ENCODE measurements at places on chromosomes 2 and 18.

GRCh38 chr2:172639823-172640222 lies 83.9 kb downstream of the PDK1 start:
- DNase-seq: peak; percentile 87

DNA sequence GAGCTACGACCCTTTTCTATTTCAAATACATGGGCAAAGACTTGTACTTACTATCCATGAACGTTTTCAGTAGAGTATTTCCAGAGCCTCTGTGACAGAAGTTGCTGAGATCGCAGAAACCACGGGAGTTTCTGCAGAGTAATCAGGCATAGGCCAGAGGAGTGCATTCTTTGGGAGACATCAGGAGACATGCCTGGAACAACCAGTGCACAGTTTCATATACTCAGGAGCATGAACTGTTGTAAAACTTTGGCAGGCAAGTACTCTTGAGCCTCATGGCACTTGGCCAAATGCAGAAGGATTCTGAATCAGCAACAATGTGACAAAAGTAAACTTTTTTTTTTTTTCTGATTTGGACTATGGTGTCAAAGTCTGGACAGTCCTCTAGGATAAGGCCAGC lies 307.1 kb downstream of the GRB14 start:
- peak; percentile 32 for DNase-seq

DNA sequence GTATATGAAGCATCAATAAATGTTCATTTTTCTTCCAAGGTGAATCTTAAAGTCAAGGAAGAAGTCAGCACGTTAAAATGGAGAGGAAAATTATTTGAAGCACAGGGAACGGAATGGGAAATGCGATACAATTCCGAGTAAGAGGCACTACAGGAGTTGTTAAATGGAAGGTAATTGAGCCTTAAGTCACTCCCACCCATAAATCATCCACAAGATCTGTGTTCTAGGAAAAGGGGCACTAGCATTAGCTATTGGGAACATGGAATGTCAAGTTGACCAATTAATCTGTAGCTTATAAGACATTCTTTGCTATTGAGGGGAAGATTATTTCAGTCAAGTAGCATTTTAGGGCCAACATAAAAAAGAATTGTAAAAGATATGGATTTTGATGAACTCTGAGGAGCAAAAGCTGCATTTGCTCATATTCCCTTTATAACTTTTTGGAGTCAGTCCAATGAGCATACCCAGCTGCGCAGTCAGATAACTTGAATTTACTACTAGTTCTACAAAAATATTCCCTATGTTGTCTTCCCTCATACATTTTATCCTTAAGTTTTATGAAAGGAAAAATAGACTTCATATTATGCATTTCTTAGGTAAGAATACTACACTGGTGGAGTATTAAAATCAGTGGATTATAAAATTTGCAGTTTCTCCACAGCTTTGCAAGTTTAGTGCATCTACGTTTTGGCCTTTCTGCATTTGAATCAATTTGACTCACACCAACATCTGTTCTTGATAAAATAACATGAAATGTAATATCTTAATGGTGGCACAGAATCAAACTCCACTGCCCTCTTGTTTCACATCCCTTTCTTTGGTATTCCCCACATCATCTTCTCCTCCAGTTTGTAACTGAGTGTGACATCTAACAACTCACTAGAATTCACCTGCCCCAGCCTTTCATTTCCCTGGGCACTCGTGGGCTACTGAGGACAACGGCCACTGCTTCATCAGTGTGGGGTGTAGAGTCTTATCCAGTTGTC lies 95.6 kb downstream of the SP3 start:
- DNase-seq: no peak

- no peak for DNase-seq
Observed at GRCh38 chr2:206474099-206474498, 30.8 kb downstream of the ADAM23 start.

DNA sequence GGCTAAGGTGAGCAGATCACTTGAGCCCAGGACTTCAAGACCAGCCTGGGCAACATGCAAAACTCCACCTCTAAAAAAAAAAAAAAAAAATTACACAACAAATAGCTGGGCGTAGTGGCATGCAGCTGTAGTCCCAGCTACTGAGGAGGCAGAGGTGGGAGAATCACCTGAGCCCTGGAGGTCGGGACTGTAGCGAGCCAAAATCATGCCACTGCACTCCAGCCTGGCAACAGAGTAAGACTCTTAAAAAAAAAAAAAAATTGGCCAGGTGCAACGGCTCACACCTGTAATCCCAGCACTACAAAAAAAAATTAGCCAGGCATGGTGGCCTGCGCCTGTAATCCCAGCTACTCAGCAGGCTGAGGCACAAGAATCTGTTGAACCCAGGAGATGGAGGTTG lies 7.3 kb downstream of the STARD7 start:
- no peak for DNase-seq

- no peak for DNase-seq
Observed at GRCh38 chr2:226464380-226464779, 335.2 kb downstream of the IRS1 start.

DNA sequence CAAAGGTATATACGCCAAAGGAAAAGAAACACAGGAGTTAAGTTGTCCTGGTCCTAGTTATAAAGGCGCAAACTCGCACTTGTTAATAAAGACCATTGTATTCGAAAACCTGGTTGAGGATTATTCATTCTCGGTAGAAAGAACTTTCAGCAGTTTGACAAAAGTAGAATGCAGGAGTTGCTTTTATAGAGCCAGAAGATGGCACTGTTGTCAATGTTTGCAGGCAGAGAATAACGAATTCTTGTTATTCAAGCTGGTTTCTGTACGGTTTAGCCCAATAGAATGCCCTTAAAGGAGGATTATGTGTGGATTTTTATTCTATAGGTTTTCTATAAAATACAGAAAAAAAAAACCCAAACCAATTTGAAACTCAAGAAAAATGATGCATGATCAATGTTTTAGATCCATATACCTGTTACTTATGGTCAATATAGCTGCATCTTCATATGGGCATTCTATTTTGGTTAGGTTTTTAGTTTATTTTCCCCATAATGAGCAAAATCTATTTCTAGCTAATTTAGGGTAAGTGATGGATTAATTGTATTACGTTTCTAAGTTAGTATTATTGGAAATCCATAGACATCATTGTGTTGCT lies 510.3 kb downstream of the PLCL1 start:
- peak; percentile 47 for DNase-seq

DNA sequence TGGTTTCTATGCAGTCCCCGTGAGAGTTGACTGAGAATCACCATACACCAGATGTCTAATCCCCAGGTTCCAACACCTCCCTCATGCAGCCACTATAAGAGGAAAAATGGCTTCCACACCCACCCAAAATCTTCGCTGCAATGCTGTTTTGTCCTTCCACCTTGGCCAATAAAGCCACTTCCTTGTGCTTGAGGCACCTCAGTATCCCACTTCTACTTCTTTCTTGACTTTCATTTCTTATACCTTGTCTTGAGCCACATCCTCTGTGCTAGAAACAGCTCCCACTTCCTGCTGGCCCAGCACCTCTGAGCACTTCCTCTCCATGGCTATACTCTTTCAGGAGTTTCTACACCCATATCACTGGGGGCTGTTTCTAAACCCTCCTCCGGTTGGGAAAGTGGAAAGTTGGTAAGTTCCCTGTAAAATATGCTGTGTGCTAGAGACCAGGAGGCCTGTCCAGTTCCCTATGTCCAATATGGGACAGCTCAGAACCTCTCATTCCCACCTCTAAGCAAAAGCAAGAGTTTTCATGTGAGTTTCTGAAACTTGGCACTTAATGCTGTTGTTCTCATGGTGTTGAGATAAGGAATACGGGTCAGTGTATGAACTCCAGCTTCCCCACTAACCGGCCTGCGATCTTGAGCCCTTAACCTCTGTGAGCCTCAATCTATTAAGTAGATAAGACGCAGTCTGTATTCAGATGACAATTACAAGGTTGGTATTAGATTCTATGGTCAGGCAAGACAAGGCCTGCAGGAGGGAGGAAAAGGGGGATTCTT lies 209.1 kb upstream of the ID2 start:
- no peak for DNase-seq

DNA sequence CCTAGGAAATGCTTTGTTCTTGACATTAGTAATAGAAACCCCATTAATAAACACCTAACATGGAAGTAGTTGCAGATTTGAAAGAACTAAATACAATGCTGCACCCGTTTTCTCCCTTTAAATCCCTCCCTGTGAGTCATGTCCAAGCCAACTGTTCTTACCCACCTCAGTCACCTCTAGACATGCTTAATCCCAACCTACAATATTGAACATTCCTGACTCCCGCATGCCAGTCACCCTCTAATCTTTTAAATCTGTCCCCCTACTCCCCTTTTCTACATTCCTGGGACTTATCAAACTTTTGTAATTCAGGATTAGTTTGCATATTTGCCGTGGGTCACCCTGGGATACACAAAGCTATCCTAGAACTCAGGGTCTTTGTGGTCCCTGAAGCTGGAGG lies 374.6 kb downstream of the IRS1 start:
- no peak for DNase-seq

GRCh38 chr2:136327162-136327852 lies 209.4 kb upstream of the CXCR4 start:
- peak; percentile 30 for DNase-seq

- no peak for DNase-seq
Observed at GRCh38 chr2:241120440-241120839, 18.4 kb upstream of the MTERF4 start.

- DNase-seq: peak; percentile 10
Observed at GRCh38 chr2:101430156-101430555, 42.9 kb upstream of the CREG2 start.

GRCh38 chr18:38611036-38611964 lies 1045.7 kb upstream of the CELF4 start:
- DNase-seq: no peak

GRCh38 chr18:8623549-8624106 lies 14.4 kb downstream of the RAB12 start:
- peak; percentile 15 for DNase-seq

- peak; percentile 57 for DNase-seq
Observed at GRCh38 chr18:49728542-49728941, 84.8 kb downstream of the ACAA2 start.

- no peak for DNase-seq
Observed at GRCh38 chr2:205333351-205333750, 348.9 kb upstream of the NRP2 start.

DNA sequence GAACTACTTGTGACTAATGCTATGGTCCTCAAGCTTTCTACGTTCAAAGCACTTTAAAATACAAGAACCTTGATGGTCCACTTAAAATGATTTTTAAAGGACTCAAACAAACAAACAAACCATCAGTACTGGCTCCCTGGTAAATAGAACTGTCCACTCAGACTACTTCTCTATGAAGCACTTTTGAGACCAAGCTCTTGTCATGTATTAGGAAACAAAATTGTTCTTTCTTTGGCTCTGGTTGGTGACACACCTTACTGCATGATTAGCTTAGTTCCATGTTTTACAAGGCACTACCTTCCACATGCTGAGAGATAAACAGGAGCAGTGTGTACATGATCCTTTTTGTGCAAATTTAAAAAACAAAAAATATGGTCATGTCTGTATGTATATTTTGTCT lies 19.7 kb downstream of the DARS1 start:
- DNase-seq: no peak

DNA sequence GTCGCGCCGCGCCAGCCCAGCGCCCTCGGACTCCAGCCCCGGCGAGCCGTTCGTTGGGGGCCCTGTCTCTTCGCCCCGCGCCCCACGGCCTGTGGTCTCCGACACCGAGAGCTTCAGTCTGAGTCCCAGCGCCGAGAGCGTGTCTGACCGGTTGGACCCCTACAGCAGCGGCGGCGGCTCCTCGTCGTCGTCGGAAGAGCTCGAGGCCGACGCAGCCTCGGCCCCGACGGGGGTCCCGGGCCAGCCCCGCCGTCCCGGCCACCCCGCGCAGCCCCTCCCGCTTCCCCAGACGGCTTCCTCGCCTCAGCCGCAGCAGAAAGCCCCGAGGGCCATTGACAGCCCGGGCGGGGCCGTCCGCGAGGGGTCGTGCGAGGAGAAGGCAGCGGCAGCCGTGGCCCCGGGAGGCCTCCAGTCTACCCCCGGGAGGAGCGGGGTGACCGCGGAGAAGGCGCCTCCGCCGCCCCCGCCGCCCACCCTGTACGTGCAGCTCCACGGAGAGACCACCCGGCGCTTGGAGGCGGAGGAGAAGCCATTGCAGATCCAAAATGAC lies 1.4 kb downstream of the PHLPP1 start:
- peak; percentile 46 for DNase-seq

DNA sequence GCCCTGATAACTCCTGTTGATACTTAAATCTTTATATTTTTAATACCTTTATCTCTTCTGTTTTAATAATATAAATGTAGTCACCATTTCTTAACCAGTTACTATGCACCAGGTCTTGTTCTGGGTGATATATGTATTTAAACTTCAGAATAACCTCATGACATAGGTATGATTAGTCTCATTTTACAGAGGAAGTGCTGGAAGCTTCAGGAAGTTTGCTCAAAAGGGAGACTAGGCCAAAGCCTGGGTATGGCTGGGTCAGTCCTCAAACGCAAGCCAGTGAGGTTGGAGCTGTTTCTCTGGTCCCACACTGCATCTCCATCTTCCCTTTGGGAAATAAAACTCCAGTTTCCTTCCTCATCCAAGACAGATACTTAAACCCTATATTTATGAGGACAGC lies 204.7 kb upstream of the TANK start:
- no peak for DNase-seq

- no peak for DNase-seq
Observed at GRCh38 chr2:234071664-234072063, 21.2 kb downstream of the SPP2 start.

GRCh38 chr2:241153616-241154015 lies 3.3 kb downstream of the PPP1R7 start:
- peak; percentile 24 for DNase-seq

GRCh38 chr18:13145636-13146190 lies 72.8 kb upstream of the LDLRAD4 start:
- no peak for DNase-seq

DNA sequence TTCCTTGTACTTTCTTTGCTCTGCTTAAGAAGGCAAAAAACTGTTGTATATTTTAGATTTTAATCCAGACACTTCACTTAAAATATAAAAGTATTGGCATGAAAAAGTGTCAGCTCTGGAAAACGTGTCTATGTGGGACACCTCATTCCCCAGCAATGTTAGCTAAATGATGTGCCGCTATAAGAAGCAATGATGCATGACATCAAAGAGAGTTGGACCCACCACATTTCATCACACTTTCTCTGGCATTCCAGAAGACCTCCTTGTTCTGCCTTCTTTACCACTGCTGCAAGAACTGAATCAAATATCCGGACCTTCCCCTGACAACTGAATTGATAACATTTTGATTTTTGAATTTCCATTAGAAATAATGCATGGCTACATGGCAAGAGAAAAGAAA lies 242.4 kb upstream of the TANK start:
- no peak for DNase-seq

DNA sequence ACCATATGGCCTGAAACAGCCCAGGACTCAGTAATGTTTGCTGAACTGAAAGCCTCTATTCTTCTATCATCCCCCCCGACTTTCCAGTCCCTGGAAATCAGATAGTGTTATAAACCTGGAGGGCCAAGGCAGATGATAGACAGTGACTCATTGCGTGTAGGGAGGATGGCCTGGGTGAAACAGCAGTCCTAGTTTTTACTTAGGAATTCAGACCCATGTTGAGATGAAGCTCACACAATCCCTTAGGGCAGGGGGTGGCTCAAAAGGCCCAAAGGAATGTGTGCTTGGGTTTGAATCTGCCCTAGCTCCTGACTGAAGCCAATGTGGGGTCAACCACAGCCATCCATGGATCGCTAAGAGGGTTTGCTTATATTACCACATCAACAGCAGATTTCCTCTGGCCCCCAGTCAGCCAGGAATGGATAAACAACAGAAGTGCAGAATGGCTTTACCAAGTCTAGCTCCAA lies 43.9 kb upstream of the STPG4 start:
- peak; percentile 100 for DNase-seq

GRCh38 chr2:162177301-162177700 lies 25.3 kb upstream of the GCG start:
- no peak for DNase-seq

Measured in EL (cell line).